ENCODE measurements at places on chromosomes 6 and 20.

GRCh38 chr6:46876126-46876525 is 45.6 kb downstream of the ADGRF5 start:
- DNase-seq: no peak

DNA sequence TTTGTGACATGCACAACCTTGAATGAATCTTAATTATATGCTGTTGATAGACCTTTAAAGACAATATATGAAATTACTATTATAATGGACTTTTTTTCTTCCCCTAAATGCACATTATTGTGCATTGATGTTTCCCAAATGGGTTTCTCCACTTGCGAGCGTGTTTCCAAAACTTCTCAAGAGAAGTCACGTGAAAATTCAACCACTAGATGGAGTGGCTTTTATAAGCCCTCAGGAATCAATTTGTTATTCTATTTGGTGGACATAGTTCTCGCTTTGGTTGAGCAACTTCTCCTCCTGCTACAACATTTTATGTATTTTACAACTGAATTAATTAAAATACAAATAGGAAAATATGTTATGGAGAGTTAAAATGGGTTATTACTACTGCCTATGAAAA is 9.0 kb downstream of the CNR1 start:
- DNase-seq: no peak

DNA sequence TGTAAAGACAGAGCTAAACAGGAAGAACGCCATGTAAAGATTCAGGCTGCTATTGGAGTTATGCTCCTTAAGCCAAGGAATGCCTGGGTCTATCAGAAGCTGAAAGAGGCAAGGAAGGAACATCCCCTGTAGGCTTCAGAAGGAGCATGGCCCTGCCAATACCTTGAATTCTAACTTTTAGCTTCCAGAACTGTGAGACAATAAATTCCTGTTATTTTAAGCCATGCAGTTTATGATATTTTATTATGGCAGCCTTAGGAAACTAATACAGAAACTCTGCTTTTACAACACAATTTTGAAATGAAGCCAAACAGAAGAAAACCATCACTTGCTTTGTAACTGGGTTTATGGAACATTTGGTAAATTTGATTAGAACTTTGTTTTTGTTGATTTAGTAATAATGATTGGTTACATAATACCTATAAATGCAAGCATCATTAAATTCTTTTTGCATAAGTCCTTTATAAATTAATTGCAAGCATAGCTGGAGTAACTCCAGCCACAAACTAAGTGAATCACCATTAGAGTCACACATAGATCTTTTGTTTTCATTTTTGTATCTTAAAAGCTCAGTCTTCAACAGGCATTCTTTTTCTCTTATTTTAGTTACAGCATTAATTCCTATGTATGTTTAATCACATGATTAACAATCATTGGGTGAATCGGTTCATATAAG is 33.5 kb upstream of the TSPYL1 start:
- DNase-seq: no peak

GRCh38 chr6:93859971-93860370 is 440.6 kb upstream of the EPHA7 start:
- DNase-seq: no peak

GRCh38 chr20:16143596-16143995 is 429.7 kb downstream of the KIF16B start:
- no peak for DNase-seq
